ENCODE measurements at places on chromosomes 2 and 18.

GRCh38 chr2:149192427-149192826 is 138.0 kb upstream of the LYPD6 start:
- DNase-seq: no peak

GRCh38 chr2:59925321-59925720 is 628.1 kb downstream of the BCL11A start:
- no peak for DNase-seq

DNA sequence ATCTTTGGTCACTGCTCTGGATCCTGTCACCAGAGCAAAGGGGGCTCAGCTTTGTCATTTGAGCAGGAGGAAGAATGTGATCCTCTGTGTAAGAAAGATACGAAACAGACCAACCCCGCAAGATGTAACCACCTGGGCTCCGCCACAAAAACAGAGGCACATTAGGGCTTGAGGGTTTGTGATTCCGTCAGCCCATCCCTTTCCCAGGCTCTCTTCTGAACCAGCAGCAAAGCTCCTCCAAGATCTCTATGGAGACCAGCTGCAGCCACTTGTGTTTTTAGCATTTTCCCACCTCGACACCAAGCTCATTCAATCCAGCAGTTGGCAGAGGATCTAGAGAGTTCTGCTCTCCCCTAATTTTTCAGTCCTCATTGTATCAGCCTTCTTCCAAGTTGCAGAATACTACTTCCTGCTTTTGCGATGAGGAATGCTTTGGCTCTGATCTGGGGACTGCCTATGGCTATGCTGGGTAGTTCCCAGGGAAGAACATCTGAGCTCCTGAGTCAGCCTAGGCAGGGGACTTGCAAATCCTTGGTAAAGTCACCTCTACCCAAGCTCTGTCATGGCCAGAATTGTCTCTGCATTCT is 139.6 kb upstream of the RAB12 start:
- DNase-seq: peak; percentile 8

DNA sequence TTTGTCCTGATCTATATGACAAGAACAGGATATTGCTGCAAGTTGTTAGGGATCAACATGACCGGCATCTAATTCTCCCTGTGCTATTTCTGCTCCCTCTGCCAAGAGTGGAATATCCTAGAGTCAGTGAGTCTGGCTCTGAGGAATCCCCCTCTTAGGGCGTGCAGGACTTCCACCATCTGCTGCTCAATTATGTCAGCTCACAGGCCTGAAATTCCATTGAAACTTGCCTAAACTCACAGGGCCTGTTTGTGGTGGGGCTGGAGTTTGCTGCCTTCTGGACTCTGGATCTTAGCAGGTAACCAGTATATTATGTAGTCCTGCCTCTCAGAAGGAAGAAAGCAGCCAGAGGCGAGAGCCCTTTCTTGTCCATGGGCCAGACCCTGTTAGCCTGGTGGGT is 323.0 kb downstream of the TSN start:
- no peak for DNase-seq

GRCh38 chr2:238238766-238239542 is 884 bp downstream of the HES6 start:
- peak; percentile 15 for DNase-seq

- no peak for DNase-seq
These were observed 583.7 kb upstream of the HNMT start for GRCh38 chr2:137380610-137381009.

DNA sequence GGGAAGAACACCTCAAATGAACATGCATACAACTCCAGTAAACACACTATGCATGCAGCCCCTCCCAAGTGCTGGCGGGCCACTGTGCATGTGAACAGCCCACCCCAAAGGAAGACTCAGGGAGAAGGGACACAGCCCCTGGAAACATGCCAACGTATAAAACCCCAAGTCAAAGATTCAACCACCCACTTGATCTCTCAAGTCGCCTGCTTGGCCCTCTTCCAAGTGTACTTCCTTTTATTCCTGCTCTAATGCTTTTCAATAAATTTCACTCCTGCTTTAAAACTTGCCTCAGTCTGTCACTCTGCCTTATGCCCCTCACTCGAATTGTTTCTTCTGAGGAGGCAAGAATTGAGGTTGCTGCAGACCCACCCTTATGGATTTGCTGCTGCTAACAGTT is 139.1 kb downstream of the C1D start:
- no peak for DNase-seq

DNA sequence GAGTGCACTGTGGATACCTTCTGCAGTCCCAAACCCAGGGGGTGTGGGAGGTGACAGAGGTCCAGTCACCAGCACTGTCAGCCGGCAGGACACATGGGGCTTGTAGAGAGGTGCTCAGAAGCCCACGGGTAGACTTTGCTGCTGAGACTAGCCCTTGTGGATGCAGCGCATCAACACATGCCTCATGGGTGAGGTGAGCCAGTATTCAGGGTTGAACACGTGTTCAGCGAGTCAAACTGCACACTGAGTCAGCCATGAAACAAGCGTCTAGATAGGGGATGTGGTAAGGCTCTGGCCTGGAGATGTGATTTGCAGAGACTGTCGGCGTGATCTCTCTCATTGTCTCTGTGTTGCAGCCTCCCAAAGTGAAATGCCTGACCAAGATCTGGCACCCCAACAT is 35.8 kb upstream of the SCLY start:
- no peak for DNase-seq

DNA sequence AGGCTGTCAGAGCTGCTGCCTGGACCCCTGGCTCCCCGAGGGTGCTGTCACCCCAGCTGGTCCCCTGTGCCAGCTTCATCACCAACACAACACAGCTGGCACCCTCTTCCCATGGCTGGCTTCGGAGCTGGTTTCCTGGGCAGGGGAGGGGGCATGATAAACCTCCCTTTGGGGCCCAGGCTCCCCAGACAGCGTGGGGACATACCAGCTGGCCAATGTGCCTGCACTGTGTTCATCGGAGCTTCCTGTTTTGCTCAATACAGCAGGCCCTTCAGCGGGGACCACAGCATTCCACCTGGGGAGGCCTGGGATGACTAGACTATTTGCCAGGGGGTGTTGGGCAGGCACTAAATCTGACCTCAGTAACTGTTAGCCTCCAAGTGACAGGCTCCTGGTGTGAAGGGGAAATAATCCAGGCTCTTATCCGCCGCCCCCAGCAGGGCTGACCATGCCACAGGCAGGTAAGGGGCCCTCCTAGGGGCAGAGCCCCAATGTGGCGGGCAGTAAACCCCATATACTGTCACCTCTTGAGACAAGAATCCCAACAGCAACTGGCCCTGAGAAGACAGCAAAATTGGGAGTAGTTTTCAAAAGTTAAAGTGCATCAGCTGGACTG is 44.6 kb downstream of the EMX1 start:
- no peak for DNase-seq

GRCh38 chr2:1701020-1701419 is 43.3 kb downstream of the PXDN start:
- no peak for DNase-seq

- DNase-seq: no peak
These were observed 14.2 kb downstream of the CAPG start for GRCh38 chr2:85395912-85396475.

DNA sequence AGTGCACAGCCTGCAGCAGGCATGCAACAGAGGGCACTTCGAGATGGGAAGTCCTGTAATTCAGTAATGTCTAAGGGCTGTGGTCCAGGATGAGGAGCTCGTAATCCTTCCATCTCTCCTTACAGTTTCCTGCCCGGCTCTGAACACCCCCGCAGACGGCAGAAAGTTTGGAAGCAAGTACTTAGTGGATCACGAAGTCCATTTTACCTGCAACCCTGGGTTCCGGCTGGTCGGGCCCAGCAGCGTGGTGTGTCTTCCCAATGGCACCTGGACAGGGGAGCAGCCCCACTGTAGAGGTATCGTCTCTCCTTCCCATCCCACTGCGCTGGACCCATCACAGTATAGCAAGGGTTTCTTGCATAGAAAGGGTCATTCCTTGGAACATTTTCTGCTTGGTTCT is 26.7 kb downstream of the FBLN7 start:
- DNase-seq: no peak

DNA sequence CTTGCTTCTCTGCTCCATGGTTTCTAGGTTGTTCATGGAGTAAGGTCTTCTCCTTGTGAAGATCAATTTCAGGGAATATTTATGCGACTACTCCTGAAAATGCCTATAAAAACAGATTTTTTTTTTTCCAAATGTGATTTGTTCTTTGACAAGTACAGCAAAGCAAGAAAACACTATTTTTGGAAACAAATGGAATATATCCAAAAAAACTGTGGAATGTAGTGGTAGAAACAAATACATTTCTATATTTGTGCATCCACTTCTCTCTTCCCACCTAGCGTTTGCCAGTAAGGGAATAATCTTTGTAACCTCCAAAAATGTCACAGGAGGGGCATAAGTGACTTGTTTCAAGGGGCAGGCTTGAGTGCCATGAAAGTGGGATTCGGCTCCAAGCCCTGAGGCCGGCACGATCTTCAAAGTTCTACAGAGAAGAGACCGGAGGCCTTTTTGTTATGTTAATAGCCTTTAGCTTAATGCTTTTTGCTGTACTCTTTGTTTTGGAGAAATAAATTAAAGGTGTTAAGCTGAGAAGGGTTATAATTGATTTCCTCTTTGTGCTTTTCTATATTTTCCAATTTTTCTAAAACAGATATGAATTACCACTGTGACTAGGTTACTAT is 200.6 kb downstream of the NRP2 start:
- DNase-seq: no peak

- DNase-seq: no peak
These were observed 8.7 kb upstream of the HS6ST1 start for GRCh38 chr2:128327180-128327964.

DNA sequence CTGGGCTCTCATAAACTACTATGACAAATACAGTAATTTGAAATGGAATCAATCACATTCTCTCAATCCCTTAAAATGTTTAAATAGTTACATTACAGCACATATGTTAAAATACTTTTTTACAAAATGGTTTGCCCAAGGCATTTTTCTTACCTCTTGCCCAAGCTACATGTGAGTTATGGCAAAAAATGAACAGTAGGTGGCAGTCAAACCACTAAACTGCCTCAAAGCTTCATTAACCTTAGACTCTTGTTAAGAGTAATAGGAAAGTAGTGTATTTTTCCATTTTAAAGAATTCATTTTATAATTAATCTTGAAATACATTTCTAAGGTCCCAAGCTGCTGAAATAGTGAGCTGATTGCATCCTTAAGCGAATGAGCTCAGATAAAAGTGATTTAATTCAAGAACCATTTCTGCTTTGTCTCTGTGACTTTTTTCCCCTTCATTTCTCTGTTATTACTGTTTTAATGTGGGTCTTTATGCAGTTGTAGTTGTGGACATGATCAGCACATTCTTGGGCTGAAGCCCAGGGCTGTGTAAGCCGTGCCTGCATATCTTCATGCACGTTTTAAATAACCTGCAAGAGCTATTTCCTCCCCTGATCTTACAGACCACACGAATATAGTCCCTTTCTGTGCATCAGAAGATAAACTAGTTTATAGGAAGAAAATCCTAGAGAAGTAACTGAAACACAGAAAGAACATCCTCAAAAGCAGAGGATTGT is 311.8 kb downstream of the LNPK start:
- peak; percentile 74 for DNase-seq

DNA sequence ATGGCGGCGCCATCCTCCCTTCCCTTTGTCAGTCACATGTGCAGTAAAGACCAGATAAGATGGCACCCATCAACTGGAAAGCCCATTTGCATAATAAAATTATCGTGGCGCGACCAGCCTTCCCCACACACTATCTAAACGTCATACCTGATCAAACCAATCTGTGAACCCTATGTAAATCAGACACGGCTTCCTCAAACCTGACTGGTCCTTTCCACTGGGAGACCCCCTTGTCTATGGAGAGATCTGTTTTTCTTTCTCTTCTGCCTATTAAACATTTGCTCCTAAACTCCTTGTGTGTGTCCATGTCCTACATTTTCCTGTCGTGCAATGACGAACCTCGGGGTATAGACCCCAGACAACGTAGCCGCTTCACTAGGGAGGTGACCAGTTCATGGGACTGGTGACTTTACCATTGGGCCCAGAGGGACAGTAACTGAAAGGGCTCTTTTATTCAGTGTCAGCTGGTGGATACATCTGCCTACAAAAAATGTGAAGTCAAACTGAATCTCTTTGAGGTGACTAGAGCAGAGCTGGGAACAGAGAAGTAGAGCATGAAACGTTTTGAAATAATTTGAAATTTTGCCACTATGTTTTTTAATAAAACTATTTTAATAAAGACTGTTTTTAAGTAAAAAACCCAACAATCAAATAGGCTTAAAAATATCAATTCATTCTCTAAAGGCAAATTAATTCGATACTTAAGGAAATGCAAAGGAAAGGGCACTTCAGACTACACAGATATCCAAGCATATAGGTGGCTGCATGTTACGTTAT is 87.5 kb downstream of the SOCS6 start:
- DNase-seq: no peak

DNA sequence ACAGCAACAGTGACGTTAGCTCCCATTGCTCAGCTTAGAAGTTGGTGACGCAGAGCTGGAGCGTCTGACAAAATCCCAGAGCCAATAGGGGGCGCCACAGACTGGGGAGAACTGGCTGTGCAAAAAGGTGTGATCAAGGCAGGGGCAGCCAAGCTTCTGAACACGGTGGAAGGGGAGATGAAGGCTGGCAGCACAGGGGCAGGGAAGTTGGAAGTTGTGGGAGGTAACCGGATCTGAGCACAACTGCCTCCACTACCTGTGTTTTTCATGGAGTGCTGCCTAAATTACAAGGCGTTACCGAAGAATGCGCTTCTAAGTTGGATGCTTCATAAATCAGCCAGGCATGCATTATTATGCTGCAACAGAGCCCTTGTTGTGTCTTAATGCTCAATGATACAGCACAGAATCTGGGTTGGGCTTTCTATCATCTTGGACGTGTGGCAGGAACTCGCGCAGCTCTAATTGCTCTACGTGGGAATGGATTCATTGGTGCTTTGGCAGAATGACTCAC is 370.0 kb downstream of the SLC4A3 start:
- DNase-seq: no peak

- DNase-seq: no peak
These were observed 338.4 kb downstream of the SOCS6 start for GRCh38 chr18:70627182-70627802.

DNA sequence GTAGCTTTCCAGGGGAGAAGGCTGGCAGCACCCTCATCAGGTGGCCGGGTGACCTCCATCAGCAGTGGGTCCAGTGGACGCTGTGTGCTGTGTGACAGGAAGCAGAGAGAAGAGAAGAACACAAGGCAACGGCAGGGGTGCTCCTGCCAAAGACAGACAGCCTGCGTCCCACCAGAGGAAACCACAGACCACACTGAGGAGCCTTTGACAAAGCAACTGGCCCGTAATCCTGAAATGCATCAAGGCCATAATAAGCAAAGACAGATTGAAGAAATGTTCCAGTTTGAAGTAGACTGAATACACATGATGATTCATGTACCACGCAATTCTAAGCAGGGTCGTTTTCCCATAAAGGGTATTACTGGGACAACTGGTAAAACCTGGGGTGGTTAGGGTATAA is 172.4 kb downstream of the FBXO15 start:
- no peak for DNase-seq

- DNase-seq: no peak
These were observed 375.2 kb upstream of the SPHKAP start for GRCh38 chr2:228556717-228557116.

DNA sequence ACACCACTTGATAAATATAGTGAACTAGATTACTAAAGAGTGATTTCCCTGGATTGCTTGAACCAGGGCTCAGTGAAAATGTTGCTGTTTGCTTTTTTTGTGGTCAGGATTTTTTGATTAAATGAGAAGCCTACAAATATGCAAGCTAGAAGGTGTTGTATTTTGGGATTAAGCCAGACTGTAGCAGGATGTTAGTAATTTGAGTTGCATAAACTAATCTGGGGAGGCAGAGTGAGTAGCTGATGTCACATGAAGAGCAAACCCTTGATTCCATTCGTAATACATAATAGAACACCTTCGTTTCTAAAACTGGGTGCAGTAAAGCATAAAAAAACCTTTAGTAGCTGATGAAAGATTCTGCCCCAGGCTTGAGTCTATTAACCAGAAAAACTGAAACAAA is 32.0 kb downstream of the NEDD4L start:
- no peak for DNase-seq

All from inflammatory macrophage treated with lipopolysaccharide for 1 hour (primary cell).